ENCODE measurements at places on chromosomes 12 and 14.

DNA sequence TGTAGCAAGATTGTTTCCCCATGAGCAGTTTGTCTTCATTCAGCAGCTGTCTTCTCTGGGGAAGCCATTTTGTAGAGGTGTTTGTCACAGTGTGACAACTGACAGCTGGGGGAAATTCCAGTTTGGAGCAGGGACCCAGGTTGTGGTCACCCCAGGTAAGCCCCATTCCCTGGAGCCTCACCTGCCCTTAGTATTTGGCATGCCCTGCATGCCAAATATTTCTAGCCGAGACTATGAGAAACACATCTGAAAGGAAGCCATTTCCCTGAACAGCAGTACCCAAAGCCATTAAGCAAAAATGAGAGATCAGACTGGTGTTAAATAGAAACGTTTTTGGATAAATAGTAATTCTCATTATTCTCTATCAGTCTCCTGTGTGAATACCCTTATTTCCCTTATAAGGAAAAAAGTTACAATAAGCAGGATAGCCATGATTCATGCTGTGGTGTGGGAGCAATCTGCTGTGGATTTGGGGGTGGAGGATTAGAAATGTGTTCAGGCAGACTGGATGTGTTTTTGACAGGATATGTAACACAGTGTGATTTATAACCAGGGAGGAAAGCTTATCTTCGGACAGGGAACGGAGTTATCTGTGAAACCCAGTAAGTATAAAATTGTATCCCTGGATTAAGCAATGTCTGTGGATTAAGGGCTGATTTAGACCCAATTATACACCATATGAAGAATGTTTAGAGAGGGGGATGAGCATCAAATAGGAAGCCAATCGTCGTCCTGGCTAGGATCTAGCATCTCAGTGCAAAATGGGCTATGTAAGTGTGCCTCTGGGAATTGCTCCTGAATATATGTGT, 68.9 kb downstream of the DAD1 start:
- no peak for DNase-seq

- no peak for DNase-seq
Observed at GRCh38 chr12:116916714-116917114, 6.0 kb downstream of the FBXW8 start.

GRCh38 chr12:123111498-123112165, 39.3 kb downstream of the PITPNM2 start:
- DNase-seq, result no peak

DNA sequence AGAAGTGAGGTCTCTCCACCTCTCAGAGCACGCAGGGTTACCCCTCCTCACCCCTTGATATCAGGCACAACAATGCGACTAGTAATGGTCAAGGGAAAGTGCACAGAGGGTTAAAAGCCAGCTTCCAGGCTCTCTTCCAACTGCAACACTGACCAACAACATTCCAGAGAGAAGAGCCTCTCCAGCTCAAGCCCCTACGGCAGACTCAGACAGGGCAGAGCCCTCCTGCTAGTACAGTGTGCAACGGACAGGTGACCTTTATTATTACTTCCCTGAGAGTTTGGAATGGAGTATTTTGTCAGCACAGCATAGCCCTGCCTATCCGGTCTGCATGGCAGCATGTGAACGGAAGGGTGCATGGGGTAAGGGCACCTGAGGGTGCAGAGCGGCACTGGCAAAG, 73.0 kb downstream of the PTPN21 start:
- DNase-seq, result no peak

- DNase-seq, result no peak
Observed at GRCh38 chr14:103206836-103207387, 83.7 kb downstream of the TNFAIP2 start.

DNA sequence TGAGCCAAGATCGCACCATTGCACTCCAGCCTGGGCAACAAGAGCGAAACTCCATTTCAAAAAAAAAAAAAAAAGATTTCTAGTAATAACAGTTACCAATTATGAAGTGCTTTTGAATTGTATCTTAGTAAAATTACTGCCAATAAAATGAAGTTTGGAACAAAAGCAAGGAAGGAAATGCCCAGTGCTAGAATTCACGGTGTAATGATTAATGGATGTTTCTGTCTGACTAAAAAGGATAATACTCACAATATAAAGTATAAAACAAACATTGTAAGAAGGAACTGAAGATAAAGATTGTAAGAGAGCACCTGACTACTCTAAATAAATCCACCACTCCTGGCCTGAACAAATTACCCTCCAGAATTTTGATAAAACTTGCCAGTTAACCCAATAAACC, 4.0 kb downstream of the TMEM116 start:
- DNase-seq, result no peak

DNA sequence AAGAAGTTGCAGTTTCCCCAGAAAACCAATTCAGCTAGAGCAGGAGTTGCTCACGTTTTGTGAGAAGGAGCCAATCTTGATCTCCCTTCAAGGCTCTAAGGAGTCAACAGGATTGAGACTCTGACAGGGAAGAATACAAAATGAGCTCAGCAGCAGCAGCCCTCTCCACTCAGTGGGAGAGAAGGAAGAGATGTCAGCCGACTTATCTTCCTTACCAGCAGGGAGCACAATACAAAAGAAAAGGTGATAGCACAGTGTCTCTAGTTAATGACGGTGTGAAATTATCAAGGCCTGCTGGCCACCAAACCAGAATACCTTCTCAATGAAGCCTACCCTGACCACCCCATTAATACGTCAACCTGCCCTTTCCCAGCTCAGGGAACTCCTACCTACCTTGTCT, 223.6 kb upstream of the TMPO start:
- DNase-seq, result no peak

DNA sequence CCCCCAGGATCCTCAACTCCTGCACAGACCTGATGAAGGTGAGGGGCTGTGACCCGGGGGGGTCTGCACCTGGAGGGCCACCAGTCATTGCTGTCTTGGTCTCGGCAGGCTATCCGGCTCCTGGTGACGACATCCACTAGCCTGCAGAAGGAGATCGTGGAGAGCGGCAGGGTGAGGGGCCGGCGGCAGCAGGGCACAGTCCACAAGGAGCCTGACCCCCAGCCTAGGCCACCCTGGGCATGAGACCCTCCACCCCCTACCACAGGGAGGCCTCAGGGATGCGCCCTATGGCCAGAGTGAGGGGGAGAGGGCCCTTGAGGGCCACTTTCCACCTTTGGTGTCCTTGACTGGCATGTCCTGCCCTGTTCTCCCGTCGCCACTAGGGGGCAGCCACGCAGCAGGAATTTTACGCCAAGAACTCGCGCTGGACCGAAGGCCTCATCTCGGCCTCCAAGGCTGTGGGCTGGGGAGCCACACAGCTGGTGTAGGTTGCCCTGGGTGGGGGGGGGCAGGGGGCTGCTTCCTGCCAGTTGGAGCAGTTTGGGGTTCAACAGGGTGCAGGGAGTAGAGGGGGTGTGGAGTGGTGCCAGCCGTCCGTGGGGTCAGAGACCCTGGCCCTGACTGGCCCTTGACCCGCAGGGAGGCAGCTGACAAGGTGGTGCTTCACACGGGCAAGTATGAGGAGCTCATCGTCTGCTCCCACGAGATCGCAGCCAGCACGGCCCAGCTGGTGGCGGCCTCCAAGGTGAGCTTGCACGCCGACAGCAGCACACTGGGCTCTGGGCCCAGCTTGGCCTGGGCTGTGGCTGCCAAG, 25.0 kb downstream of the HIP1R start:
- peak; percentile 69 for DNase-seq

- DNase-seq, result no peak
Observed at GRCh38 chr12:76464631-76465166, 94.9 kb downstream of the OSBPL8 start.

DNA sequence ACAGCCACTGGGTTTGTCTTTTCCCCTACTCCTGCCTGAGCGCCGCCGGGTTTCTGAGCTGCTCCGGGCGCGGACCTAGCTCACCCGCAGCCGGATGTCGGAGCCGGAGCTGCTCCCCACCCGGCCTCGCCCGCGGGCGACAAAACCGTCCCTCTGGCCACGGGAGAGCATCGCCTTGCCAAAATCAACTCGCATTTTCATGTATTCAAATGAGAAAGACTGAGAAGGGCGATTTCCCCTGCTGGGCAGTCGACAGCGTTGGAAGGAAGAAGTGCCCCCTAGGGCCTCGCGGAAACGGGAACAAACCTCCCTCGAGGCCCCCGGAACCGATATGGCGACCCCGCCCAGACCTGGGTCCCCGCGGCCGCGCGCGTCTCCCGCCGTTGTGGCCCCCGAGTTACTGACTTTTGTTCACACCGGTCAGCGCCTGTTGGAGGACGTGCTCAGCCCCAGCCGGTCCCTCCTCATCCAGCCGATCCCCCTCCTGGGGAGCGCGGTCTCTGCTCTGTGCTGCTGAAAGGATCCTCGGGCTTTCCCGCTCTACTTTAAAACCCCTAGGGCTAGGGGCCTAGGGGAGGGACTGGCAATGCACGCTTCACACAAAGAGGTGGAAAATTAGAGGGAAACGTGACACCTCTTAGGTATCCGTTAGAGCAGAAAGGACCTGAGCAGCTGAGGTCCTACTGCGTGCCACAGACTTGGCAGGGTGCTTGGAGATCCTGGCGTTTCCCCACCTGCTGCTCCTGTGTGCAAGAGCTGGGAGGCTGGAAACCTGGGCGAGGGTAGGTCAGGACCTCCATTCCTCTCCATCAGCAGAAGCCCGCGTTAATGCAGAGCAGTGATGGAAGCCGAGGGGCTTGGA, 4.3 kb downstream of the TTC6 start:
- no peak for DNase-seq

DNA sequence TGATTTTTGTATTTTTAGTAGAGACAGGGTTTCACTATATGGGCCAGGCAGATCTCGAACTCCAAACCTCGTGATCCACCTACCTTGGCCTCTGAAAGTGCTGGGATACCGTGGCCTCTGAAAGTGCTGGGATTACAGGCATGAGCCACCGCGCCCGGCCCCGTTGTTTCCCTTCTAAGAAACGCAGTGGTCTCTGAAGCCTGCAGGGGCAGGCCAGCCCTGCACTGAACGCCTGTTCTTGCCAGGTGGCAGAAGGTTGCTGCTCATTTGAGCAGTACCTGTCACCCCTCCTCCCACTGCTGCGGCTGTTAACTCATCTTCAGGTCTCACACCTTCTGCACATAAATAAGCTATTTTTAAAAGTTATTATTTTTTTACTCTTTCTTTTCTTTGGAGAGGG, 24.3 kb downstream of the GPRC5A start:
- DNase-seq, result no peak

- DNase-seq, result no peak
Observed at GRCh38 chr12:105025890-105026289, 39.8 kb downstream of the NOPCHAP1 start.

GRCh38 chr12:41558671-41559070, 370.6 kb downstream of the PDZRN4 start:
- DNase-seq, result no peak

- DNase-seq, result no peak
Observed at GRCh38 chr12:9590441-9590840, 17.3 kb downstream of the KLRB1 start.

DNA sequence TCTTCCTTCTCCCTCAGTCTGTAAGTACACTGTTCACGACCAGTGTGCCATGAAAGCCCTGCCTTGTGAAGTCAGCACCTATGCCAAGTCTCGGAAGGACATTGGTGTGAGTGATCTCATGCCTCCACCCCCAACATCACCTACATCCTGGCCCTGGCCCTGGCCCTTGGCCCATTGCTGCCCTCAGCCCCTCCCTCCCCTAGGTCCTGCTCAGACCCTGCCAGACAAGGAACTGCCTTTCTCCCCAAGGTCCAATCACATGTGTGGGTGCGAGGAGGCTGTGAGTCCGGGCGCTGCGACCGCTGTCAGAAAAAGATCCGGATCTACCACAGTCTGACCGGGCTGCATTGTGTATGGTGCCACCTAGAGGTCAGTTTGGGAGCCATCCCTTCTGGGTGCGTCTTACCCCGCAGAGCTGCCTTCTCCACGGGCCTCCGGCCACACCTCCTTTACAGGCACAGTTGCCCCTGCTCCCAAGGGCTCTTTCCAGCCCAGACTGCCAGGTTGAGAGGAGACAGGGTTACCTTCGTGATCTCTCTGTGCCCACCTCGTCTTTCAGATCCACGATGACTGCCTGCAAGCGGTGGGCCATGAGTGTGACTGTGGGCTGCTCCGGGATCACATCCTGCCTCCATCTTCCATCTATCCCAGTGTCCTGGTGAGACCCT, 9.2 kb downstream of the DGKA start:
- DNase-seq, result peak; percentile 70

GRCh38 chr12:97235102-97235501, 227.5 kb upstream of the RMST start:
- no peak for DNase-seq

DNA sequence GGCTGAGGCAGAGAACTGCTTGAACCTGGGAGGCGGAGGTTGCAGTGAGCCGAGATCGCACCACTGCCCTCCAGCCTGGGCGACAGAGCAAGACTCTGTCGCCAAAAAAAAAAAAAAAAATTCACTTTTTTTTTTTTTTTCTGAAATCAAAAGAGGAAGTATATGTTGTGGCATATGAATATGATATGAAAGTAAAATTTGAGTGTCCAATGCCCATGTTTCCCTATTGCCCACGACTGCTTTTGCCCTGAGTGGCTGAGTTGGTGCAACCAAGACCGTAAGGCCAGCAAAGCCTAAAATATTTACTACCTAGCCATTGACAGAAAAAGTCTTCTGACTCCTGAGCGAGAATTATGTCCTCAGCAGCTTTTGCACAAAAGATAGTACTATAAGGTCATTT, 101.7 kb upstream of the PARP11 start:
- no peak for DNase-seq

DNA sequence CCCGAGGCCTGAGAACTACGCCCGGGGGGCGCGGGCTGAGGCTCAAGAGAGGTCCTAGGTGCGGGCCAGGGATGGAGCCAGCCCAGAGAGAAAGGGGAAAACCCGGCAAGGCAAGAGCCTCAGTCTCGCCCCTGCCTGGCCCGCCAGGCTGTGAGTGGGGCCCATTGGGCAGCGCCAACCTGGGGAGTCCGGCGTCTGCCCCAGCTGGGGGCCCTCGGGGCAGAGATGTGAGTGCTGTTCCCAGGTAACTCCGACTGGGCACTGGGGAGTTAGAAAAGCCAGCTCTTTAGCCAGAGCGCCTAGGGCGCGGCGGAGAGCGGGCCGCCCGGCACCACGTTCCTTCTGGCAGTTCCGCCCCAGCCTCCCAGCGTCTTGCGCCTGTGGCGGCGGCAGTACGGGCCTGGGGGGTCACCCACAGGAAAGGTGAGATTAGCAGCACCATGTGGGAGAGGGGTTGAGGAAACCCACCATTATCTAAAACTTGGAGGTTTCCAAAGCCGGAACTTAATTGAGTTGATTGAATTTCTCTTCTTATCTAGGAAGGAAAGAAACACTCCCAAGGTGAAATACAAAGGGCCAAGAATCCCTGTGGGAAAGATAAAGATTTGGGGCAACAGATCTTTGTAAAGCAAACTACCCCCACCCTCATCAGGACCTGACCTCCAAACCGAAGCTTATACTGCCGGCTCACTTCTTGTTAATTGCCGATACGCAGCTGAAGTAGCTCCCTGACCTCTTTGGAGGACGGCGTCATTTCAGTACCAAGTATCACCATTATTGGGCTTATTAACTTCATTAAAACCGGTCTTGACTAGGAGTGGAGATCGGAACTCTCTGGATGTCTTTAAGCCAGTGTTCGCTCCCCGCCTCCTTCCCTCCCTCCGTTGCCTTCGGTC, 11.6 kb downstream of the OTX2 start:
- DNase-seq, result no peak
